ENCODE measurements at places on chromosomes 7 and 10. TPM values are rescaled to one million over a fixed set of nuclear protein-coding genes. Genes with fewer than 3 reads are reported as not detected.

DNA sequence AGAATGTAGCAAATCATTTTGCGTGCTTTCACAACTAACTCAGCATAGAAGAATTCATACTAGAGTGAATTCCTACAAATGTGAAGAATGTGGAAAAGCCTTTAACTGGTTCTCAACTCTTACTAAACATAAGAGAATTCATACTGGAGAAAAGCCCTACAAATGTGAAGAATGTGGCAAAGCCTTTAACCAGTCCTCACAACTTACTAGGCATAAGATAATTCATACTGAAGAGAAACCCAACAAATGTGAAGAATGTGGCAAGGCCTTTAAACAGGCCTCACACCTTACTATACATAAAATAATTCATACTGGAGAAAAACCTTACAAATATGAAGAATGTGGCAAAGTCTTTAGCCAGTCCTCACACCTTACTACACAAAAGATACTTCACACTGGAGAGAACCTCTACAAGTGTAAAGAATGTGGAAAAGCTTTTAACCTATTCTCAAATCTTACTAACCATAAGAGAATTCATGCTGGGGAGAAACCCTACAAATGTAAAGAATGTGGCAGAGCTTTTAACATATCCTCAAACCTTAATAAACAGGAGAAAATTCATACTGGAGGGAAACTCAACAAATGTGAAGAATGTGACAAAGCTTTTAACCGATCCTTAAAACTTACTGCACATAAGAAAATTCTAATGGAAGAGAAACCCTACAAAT, 40.8 kb downstream of the ZNF107 start:
- DNase-seq: no peak

DNA sequence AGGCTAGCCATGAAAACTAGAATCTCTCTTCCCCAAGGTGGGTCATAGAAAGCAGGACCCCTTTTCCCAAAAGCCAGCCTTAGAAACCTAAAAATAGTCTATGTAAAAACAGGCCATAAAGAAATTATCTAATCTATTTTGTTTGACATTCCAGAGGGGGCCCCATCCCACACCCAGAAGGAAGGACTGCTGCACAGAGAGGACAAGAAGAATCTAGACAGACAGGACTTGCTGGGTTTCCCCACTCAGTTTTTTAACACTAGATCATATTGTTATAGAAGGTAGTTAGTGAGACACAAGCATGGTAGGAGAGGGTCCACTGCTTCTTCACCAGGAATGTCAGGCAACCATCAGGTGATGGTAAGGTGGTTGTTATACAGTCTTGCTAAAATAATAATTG, 357.0 kb downstream of the LRRTM3 start:
- DNase-seq: no peak

Gene MOGAT3
- polyA plus RNA-seq: 1.7 TPM

DNA sequence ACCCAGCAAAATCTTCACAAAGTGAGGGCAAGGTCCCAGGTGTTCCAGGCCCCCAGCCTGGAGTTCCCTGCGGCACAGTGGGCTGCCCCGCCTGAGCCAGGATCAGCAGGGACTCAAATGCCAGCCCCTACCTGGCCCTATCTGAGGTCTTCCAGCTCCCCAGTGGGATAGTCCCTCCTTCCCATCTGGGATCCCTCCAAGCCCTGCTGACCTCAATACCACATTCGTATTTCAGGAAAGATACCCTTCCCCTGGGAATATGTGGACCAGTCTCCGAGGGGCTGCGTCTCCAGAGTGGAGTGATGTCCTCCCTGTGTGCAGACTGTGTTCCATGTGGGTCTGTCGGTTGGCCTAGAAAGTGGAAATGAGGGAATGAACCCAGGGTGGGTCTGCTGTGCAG, 40.9 kb downstream of the ELFN1 start:
- DNase-seq: no peak

DNA sequence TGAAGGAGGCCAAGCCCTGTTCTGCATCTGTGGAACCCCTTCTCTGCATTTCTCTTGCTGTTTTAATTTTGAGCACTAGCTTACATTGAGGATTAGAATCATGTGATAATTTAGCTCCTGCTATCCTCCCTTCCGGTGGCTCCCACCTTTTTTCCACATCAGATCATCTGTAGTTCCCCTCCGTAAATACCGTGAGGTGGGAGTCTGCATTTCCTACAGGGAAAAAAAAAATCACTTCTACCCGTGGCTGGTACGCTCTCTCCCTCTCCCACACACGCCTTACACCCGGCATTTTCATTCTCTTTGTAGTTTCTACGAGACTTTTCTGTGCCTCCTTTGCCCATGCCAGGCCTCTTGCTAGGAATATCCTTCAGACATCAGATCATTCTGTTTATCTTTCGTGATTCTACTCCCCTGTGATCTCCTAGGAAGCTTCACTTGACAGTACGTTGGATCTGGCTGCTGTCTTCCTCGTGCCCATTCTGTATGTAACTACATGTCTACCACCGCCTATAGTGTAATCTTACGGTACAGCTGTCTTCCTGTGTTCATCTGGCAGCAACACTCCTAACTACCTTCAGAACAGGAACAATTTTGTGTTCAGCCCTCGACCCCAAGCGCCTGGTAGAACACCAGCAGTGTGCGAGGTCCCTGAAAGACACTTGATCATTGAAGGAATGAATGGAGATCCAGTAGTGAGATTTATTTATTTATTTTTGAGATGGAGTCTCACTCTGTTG, 41.7 kb upstream of the OCM start:
- peak; percentile 61 for DNase-seq

Gene LRRN3
- polyA plus RNA-seq: 3.3 TPM

Gene FAM131B
- polyA plus RNA-seq: 2.5 TPM

DNA sequence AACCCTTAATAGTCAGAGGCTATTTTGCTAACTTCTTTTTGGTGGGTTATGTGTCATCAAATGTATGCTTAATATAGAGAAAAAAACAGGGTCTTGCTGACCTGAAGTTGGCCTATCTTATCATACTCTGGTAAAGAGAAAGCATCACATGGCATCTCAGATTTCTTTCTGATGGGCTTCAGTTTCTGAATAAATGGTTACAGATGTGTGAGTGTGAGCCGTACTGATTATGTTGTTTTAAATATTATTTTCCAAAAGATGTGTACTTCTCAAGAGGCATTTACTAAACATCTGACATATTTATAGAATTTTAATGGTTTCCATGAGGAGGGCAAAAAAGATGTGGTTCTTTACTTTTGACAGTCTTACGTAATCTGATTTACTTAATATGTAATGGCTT, 28.4 kb downstream of the BBS9 start:
- no peak for DNase-seq

DNA sequence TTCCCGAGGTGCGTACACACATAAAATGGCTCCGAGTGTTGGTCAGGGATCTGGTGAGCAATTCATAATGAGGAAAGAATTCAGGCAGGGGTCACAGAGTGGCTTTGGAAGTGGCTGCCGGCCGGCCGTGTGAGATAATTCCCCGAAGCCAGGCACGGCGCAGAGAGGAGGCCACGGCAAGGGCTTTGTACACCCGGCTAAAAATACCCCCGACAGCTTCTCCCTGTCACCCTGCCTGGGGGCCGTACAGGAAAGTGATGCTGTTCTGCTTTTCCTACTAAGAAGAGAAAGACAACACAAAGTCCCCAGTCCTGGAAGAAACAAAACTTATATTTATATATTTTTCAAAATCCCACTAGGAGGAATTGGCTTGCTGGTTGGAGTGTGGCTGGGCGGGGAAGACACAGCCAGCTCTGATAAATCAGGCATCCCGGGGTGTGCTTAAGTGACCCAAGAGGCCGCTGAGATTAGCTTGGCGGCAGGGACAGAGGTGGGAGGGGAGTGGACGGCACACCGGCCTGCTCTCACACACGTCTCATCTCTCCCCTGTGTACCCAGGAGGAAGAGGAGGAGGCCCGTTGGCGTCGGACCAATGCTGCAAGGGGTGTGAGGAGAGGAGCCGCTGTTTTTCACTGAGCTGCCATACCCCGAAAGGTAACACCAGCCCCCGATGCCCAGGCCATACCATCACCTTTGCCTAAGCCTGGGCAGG, 70.5 kb downstream of the ZMIZ1 start:
- no peak for DNase-seq

DNA sequence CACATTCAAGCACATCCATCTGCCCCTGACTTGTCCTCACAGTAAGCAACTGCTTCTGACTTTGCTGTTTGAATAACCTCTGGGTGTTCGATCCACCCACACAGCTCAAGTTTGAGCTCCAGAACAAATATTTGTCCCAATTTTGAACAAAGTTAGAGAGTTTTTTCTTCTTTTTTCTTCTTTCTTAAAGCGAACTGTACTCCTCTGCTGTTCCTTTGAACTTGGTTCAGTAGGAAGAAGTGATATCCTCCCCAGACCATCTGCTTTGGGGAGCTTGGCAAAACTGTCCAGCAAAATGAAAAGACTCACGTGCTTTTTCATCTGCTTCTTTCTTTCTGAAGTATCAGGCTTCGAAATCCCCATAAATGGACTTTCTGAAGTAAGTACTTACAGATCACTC, at the start of gene ITIH2:
TSS of gene ITIH2 (plus strand) at position 177 of the 400 bp plus-strand sequence. CDS start at position 296, 119 bp downstream.
- DNase-seq: no peak

GRCh38 chr10:63883861-63884260, 362.7 kb downstream of the REEP3 start:
- DNase-seq: no peak

Gene EPO
- polyA plus RNA-seq: not detected

Gene CADPS2
- polyA plus RNA-seq: 48.0 TPM

Gene ST8SIA6
- 1.2 TPM for polyA plus RNA-seq

DNA sequence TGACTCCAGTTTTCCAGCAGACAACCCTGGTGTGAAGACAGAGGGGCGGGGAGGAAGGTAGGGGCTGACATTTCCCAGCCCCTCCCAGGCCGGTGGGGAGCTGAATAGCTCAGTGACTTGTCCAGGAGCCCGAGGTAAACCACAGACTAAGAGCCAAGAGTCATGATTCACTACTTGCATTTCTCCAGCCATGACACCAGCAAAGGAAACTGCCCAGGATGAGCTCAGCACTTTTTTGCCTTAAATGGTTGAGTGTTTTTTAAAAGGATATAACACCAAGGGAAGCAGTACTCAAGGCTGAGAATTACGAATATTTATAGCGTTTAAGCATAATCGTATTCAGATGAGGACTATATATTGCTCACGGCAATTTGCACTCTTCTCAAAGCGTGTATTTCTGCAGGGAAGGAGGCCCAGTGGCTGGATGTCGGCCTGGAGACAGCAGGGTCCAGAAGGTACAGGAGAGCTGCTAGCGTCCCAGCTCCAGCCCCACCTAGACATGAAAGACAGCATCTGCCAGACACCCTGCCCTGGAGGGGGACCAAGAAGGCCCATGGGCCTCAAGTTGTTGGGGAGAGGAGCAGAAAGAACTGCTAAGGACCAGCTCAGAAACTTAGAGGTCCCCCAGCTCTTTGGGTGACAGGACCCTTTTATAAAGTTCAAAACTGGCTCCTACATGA, 141.4 kb downstream of the GRID1 start:
- no peak for DNase-seq

DNA sequence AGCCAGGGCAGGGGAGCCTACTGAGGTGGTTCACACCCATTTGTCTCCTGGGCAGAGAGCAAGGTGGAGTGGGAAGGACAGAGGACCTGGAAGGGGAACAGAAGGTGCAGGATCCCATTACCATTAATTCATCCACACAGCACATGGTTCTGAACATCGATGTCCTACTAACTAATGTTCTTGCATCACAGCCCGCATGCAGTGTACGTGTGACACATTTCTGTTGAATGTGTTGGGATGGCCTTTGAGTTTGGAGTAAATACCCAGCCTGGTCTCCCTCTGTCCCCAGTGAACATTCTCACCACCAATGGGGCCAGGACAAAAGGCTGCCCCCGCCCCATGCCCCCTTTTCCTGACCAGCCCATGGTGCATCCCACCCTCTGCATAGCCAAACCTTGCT, 46.3 kb downstream of the FAM241B start:
- DNase-seq: no peak

Gene AZGP1
- 68.7 TPM for polyA plus RNA-seq

GRCh38 chr7:75905785-75906604, 9.0 kb upstream of the POR start:
- DNase-seq: peak; percentile 28

Gene PLAC9
- polyA plus RNA-seq: 30.8 TPM

- no peak for DNase-seq
Measured at GRCh38 chr10:103852189-103852711, 3.1 kb downstream of the SH3PXD2A start.

Gene RGR
- not detected for polyA plus RNA-seq

DNA sequence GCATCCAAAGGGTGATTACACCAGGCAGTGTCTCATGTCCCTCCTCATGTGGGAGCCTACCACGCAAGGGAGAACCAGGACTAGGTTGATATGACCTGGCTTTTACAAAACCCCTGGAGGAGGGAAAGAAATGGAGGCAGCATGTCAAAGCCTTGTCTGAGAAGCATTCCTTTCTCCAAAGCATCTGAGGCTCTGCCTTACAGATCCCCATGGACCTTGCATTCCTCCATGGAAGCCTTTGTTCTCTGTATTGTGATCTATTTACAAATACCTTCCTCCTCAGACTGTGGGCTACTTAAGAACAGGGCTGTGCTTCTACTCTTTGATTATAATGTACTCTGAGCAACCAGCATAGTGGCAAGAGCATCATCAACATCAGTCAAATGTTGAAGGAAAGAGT, 197.0 kb downstream of the PLXNA4 start:
- DNase-seq: no peak

DNA sequence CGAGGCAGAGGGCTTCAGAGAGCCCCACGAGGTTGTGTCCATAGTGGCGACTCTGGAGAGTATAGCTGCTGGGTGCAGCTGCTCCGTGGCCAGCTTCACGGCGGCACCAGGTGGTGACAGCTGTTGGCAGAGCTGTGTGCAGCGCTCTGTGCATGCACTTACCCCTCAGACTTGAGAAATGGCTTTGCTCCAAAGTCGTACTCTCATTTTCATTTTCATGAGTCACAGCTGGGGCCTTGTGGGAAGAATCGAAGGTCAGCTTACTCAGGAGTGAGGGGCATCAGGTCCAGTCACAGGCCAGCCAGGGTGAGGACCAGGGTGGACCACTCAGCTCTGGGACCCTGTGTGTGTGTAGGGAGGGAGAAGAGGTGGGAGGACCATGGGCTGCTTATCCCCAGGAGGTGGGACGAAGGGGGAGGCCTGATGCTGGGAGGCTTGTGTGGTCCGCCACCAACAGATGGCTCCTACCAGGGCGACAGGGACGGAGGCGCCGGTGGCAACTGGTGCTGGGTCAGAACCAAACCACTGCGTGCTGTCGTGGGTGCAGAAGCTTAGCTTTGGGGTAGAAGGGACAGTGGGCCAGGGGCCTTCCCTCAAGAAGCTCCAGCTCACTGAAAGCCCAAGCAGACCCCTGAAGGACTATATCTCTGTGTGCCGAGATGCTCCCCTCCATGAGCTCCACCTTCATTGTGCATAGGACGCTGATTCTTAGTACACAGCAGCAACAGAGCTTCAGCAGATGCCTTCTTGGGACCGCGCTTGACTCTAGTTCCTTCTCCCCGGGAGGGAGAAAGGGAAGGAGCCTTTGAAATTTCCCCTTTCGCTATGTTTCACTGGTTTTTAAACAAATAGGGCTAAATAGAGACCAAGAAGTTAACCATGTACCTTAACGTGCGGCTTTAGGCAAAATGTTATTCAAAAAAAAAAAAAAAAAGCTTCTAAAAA, 225.0 kb downstream of the CELF2 start:
- DNase-seq: no peak

- no peak for DNase-seq
Measured at GRCh38 chr7:91089382-91089963, 174.8 kb upstream of the FZD1 start.

Gene GPR37
- 1.7 TPM for polyA plus RNA-seq

Gene TMEM236
- 0.24 TPM for polyA plus RNA-seq

Gene DENND11
- polyA plus RNA-seq: 31.0 TPM

GRCh38 chr10:109306698-109307097, 616.6 kb downstream of the XPNPEP1 start:
- no peak for DNase-seq
